Hindlimb muscle (tissue), 1 donor: ENCODE measurements at places on chromosomes 11 and 22. TPM values are rescaled to one million over a fixed set of nuclear protein-coding genes. Genes with fewer than 3 reads are reported as not detected.

KIAA1671 gene
- 43.3 TPM for polyA plus RNA-seq

PKNOX2 gene
- polyA plus RNA-seq: 31.3 TPM

CHRDL2 gene
- 2.1 TPM for polyA plus RNA-seq

- no peak for DNase-seq
These were observed 129.7 kb downstream of the SNX19 start for GRCh38 chr11:130786586-130786985.

- no peak for DNase-seq
These were observed 192.5 kb downstream of the CEP164 start for GRCh38 chr11:117520201-117520600.

DNA sequence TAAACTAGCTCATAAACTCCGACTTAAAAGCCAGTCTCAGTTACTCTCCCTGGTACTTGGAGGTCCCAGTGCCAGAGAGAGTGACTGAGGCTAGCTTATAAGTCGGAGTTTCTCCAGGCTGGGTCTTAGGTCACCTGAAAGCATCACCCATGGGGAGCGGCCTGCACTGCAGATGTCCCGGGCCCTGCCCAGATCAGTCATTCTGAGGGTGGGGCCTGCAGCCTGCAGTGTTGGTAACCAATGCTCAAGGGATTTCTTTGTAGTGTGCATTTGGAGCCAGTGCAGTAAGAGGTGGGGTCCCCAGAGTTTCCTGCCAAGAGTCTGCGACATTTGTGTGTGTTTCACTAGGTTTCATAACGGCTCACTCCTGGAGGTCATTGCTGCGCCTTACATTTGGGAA, 14.8 kb downstream of the TAB1 start:
- DNase-seq: no peak

DNA sequence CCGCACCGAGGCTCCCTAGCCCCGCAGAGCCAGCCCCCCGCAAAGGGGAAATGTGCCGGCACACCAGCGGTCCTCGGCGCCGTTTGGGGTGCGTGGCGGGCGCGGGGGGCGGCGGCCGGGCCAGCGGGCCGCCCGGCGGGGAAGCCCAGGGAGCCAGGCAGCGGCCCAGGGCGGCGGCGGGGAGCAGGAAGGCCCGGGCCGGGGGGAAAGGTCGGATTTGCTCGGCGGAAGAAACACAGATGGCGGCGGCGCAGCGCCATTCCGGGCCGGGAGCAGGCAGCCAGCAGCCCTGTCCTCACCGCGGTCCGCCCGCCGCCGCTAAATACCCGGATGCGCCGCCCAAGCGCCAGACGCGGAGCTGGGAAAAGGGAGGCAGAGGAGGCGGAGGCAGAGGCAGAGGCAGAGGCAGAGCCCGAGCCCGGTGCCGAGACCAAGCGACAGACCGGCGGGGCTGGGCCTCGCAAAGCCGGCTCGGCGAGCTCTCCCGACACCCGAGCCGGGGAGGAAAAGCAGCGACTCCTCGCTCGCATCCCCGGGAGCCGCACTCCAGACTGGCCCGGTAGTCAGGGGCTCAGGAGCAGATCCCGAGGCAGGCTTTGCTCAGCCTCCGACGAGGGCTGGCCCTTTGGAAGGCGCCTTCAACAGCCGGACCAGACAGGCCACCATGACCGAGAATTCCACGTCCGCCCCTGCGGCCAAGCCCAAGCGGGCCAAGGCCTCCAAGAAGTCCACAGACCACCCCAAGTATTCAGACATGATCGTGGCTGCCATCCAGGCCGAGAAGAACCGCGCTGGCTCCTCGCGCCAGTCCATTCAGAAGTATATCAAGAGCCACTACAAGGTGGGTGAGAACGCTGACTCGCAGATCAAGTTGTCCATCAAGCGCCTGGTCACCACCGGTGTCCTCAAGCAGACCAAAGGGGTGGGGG, 2.6 kb upstream of the GCAT start:
- DNase-seq: peak; percentile 91

- DNase-seq: no peak
These were observed 53.5 kb downstream of the ENDOD1 start for GRCh38 chr11:95143106-95143681.

GRCh38 chr11:97460091-97460490, 1070.3 kb downstream of the JRKL start:
- DNase-seq: no peak

GRCh38 chr11:70066628-70067027, 11.5 kb upstream of the ANO1 start:
- DNase-seq: no peak

DNA sequence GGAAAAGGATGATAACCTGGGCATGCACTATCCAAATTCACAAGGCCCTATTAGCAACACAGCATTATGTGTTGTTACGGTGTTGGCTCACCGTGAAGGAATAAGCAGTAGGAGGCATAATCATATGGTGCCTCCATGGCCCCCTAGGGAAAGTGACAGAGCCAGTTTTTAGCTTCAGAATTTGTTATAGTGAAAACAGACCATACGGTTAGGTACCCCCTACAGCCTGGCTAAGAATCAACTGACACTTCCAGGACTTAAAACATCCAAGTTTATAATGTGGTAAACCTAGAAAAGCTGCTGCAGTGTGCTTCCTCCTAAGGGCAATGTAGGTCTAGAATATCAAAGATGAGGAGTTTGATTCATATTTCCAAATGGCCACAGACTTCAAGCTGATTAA, 30.4 kb downstream of the KIF18A start:
- no peak for DNase-seq

DNA sequence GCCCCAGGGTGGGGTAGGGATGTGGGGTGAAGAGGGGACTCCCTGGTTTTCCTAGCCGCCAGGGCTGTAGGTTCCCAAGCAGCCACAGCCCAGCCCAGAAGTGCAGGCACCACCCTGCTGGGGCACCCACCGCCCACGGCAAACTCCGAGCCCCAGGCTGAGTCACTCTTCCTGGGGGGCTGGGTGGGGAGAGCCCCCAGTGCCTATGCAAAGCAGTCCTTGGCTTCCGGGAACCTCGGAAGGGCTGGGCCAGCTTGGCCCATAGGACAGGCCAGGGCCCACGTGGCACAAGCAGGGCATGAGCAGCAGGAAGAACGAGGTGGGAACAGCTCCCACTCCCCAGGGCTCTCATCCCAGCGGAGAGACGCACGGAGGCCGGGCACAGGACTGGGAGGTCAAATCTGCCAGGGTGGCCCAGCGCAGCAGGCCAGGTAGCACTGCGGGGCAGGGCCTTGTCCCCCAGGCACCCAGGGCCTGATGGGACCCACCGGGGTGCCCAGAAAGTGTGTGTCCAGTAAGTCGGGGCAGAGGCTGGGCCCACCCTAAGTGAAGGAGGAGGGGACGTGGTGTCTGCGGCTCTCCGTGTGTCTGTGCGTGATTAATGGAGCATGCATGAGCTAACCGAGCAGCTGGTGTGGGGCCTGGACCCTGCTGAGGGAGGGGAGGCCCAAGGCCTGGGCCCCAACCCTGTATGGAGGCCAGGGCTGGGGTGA, 4.6 kb upstream of the IL17REL start:
- no peak for DNase-seq
